ENCODE measurements at places on chromosomes 11 and 22. TPM values are rescaled to one million over a fixed set of nuclear protein-coding genes. Genes with fewer than 3 reads are reported as not detected.

The MYBPC3 gene
- not detected for polyA plus RNA-seq

The VWA5A gene
- 6.3 TPM for polyA plus RNA-seq

The CD3G gene
- polyA plus RNA-seq = not detected

The TNNT3 gene
- polyA plus RNA-seq = 0.58 TPM

The SMIM38 gene
- not detected for polyA plus RNA-seq

The FIBIN gene
- polyA plus RNA-seq = 6.6 TPM

The B4GALNT4 gene
- polyA plus RNA-seq = 40.5 TPM

The CDC42EP2 gene
- polyA plus RNA-seq = 8.3 TPM

- DNase-seq = no peak
Observed at GRCh38 chr11:99505316-99505715, 484.6 kb downstream of the CNTN5 start.

DNA sequence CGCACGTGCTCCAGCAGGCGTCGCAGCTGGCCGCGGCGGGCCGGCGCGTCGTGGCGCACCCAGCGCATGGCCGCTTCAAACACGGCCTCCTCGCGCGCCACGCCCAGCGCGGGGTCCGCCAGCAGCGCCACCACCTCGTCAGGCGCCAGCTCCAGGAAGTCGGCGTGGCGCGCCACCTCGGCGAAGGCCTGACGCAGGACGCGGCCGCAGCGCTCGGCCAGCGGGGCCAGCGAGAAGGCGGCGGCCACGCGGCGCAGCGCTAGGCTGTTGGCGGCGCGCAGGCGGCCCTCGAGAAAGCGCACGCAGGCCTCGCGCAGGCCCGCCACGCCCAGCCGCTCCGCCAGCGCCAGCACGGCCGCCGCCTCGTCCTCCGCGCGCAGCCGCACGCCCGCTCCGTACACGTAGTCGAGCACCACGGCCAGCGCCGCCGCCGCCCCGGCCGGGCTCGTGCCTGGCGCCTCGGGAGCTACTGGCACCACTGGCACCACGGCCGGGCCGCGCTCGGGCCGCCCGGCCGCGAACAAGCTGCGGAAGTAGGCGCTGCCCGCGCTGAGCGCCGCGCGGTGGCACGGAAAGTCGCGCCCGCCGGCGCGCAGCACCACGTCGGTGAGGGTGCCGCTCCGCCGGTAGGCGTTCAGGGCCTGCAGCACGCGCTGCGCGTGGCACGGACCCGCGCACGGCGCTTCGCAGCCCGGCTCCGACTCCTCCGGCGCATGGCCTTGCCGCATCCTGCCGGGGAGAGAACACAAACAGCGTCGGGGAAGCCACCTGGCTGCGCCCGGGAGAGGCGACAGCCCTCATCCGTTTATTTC is 2.9 kb downstream of the KLHL35 start:
- DNase-seq = peak; percentile 93

DNA sequence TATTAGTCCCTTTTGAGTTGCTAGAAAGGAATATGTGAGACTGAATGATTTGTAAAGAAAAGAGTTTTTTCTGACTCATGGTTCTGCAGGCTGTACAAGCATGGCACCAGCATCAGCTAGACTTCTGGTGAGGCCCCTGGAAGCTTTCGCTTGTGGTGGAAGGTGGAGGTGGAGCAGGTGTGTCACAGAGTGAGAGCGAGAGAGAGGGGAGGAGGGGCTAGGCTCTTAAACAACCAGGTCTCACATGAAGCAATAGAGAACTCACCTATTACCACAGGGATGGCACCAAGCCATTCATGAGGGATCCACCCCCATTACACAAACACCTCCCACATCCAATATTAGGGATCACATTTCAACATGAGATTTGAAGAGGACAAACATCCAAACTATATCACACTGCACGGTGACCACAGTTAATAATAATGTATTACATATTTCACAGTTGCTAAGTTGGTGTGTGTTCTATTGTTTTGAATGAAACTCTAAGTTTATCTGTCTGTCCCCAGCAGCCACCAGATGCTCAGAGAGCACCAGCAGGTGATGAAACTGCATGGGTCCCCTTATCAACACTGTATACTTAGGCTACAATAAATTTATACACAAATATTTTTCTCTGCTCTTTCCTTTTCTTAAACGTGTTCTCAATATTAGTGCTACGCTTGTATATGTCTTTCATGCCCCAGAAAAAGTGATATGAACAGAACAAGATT is 14.1 kb downstream of the ZFP91 start:
- no peak for DNase-seq

DNA sequence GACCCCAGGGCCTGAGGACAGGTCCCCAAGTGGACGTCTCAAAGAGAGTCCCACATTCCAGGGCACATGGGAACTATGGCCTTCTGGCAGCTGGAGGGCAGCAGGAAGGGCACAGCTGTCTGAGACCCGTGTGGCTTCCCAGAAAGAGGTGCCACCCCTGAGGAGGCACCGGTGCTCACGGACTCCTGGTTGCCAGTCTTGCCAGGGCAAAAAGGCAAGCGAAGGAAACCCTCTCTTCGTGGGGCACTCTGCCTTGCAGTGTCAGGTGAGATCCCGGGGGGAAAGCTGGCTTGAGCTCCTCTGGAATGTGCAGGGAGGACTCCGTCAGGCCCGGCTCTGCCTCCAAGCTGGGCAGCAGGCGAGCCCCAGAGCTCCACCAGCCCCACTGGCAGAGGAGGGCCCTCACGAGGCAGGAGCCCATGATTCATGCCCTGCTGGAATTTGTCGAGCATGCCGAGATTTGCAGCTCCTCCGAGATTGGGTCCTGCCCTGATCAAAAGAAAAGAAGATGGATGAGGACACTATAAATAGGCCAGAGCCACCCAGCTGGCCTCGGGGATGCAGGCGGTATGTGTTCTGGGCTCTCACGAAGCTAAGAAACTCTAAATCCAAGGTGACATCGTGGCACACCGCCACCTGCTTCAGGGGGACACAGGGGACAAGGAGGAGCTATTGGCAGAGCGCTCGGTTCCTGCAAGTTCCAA is 9.9 kb upstream of the CELSR1 start:
- DNase-seq = no peak

DNA sequence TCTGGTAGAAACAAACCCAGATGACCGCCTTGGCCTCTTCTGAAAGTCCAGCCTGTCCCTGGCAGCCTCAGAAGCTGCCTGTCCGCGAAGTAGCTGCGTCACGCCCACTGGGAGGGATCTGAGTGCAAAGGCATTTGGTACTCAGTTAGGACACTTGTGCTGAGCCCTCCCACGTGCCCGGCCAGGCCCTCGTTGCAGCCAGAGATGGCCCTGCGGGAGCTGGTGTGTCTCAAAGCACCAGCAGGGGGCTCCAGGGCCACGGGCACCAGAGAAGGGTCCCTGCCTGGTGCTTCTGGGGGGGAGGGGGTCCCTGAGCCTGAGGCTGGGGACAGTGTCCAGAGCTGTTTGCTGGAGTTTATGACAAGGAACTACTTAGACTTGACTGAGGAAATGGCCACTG is 5.8 kb downstream of the SELENOO start:
- DNase-seq = no peak

- DNase-seq = peak; percentile 94
Observed at GRCh38 chr11:40293655-40294348, 1165.7 kb downstream of the LRRC4C start.

DNA sequence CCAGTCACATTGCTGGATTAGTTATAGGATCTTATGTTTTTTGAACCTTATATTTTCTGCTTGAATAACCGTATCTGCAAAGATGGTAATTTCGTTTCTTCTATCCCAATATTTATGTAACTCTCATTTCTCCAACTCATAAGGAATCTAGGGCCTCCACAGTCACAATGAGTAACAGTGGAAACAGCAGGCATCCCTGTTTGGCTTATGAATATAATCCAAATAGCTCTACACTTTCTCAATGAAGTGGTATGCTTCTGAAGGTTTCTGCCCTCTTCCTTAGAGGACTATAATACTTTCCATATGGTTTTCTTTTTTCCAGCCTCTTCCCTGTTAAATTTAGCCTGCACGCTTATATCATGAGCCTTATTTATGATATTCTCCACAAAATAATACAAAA is 16.5 kb downstream of the ATP6V1E1 start:
- DNase-seq = no peak

GRCh38 chr11:74072721-74073120 is 63.8 kb upstream of the UCP3 start:
- DNase-seq = no peak

- DNase-seq = no peak
Observed at GRCh38 chr11:12686246-12687060, 12.2 kb downstream of the TEAD1 start.

GRCh38 chr22:50529897-50530579 is at the start of gene TYMP:
Gene TYMP (minus strand): TSS chr22:50530012. CDS start chr22:50529709, 303 bp downstream.
- DNase-seq = no peak

Data from brain (organoid and tissue), 16 donors.